Activated CD4-positive, CD25-positive, alpha-beta regulatory T cell treated with anti-CD3 and anti-CD28 coated beads, Interleukin-2, amount 50 U/mL, for 24 hours (primary cell): ENCODE measurements at places on chromosomes 5 and 9.

DNA sequence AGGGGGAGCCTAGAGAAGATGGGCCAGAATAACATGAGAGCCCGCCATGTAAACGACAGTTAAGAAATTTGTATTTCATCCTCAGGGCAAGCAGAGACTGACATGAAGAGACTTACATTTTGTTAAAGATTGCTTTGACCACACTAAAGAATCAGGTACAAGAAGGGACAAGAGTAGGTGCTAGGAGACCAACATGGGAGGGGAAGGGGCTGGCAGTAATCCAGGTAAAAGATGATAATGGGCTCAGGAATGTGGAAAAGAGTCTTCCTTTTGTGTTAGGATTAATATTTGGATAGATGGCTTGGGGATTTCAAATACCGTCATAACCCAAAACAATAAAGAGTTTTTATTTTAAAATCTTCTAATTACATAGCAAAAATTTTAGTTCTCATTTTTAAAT lies 137.3 kb downstream of the ZNF462 start:
- ATAC-seq: no peak

- ATAC-seq: no peak
These were observed 11.3 kb upstream of the NUP214 start for GRCh38 chr9:131114084-131114535.

DNA sequence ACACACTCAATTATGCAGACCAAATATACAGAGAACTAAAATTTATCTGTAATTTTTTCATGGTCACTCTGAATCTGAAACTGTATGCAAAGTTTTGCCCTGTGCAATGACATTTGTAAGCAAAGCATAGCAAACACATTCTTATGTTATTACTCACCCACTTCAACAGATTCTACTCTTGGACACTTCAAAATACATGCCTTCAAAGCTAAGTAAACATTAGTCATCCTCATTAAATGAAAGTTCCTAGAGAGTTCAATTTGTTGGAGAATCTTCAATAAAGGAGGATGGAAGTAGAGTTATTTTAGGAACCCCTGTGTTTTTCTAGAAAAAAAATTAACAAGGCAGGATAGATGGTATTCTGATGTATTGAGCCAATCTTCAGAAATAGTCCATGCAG lies 639.7 kb upstream of the C9orf72 start:
- ATAC-seq: no peak

DNA sequence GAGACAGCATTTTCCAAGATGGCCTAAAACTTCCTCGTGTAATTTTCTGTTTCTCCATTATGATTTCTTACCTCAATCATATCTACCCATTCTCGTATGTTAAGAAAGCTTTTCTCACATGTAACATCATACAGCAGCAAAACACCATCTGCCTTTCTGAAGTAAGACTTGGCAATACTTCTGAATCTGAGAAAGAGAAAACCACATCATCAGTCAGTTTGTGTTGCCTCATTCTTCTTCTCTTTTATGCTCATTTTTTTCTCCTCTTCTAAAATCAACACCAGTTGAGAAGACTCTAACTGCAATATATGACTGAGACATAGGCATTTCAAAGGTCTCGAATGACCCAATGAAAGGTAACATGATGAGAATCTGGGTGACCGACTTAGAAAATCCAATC lies 66.0 kb downstream of the RASEF start:
- no peak for ATAC-seq

DNA sequence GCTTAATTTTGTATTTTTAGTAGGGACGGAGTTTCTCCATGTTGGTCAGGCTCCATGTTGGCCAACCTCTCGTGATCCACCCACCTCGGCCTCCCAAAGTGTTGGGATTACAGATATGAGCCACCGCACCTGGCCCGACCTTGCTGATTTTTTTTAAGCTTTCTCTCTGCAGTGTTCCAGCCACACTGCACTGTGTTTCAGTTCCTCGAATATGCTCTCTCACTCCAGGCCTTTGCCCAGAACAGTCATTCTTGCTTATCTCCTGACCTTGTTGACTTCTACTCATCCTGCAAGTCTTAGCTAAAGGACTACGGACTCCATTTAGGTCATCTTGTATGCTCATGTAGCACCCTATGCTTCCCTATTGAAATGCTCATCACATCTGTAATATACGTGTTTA lies 3.3 kb downstream of the SNAPC3 start:
- no peak for ATAC-seq

DNA sequence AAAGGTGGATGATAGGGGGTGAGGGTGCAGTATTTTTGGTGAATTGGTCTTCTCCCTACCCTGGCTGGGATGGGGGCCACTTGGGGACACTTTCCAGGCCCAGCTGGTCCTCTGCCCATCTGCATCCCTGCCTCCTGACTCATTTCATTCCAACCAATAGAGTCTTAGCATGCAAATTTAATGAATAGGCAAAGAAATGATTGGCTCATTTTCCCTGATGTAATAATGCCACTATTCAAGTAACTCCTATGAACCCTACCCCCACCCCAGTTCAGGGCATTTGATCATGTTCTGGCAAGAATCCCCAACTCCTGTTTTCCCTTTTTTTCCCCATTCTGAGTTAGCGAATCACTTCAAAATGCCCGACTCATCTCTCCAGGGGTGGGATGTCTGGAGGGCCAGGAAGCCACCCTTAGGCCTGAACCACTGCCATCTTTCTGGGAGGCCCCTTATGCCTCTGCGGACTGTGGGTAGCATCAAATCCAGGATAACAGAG lies 56.7 kb downstream of the PCDH1 start:
- no peak for ATAC-seq

GRCh38 chr5:149731332-149731616 lies 1.2 kb downstream of the PPARGC1B start:
- ATAC-seq: no peak

DNA sequence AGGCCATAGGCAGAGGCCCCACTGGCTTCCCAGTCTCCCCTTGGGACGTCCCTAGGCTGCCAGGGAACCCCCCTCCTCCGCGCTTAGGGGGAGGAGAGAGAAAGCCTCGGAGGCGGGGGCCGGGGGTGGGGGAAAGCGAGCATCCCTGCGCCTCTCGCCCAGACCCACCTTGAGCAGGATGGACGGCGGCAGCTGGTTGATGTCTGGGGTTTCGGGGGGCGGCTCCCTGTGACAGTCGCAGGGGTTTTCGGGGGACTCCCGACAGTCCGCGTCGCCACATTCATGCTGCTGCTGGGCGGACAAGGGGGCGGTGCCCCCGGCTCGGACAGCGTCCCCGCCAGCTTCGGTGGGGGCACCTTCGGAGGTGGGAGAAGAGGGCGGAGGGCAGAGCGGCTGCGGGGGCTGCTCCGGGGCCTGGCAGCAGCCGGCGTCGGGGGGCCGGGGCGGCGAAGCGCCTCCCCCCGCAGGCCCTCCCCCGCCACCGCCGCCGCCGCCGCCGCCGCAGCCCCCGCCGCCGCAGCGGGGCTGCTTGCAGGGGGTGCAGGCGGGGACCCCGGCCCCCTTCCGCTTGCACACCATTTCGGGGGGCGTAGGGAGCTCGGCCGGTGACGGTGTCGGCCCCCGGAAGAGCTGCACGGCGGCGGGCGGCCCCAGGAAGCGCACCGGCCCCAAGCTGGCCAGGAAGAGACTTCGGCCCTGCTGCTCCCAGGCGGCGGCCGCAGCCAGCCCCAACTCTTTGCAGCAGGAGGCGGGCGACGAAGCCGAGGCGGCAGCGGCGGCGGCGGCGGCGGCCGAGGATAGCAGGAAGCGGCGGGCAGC lies 1.2 kb downstream of the FBXL17 start:
- no peak for ATAC-seq

DNA sequence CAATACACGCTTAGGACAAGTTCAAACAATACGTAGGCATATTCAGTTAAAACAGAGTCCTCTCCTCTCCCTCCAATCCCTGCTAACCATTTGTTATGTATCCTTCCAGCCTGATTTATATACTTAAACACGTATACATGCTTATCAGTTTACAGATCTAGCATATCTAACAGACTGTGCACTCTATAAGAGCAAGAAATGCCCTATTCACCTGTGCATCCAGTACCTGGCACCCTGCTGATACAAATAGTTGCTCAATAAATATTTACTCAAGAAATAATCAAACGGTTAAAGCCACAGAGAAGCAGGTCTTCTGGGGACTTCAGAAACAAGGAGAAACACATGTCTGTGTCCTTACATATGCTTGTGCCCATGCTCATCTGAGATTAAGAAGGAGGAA lies 55.9 kb downstream of the MLLT3 start:
- no peak for ATAC-seq
